ENCODE measurements at places on chromosomes 11 and 22. TPM values are rescaled to one million over a fixed set of nuclear protein-coding genes. Genes with fewer than 3 reads are reported as not detected.

DNA sequence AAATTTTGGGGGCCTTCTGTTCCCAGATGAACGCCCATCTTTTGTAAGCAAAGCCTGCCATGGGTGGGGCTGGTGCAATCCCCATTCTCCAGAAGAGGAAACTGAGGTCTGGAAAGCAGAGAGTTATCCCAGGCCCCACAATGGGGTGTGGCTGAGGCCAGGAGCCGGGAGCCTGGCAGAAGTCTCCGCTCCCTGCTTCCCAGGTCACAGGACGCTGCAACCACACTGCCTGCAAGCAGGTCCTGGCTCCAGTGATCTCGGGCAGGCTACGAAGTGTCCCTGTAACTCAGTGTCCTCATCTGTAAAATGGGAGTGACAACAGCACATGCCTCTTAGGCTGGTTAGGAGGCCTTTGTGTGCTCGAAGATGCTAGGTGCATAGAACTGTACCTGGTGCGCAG is 1.7 kb downstream of the PLCB3 start:
- no peak for DNase-seq

Gene TTC17
- polyA plus RNA-seq: 33.0 TPM

DNA sequence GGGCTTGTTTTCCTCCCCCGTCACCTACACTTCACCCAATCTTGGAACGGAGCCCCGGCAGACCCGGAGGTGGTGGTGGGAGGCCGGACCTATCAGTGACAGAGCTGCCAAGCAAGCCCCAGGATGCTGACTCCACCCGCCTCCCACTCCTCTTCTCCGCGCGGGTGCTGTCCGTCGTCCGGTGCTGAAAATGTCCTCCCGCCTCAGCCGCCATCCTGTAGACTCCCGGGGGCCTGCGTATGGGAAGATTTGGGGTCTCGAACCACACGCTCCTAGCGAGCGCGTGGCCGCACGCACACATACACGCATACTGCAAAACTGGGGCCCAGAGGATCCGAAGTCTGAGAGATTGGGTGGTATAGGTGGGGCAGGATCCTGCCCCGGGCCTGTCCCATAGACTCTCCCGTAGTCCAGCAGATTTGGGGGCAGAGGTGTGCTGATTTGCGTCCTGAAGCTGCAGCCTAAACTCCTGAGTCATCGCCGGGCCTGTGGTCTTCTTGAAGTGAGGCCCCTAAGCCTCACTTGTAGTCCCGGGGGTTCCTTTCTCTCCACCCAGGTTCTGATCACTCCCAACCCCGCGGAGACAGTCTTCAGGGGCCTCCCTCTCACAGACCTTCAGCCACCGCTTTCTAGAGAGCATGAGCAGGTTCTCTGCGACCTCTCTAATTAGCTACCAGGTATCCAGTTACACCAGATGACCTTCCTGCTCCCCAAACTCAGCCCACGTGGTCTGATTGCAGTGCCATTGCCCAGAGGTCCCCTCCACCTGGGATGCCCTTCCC is 796 bp upstream of the YIF1A start:
- peak; percentile 60 for DNase-seq

Gene IL18
- polyA plus RNA-seq: 114 TPM

- DNase-seq: no peak
Measured at GRCh38 chr22:22925805-22926369, 38.3 kb downstream of the IGLL5 start.

Gene HTR3A
- not detected for polyA plus RNA-seq

DNA sequence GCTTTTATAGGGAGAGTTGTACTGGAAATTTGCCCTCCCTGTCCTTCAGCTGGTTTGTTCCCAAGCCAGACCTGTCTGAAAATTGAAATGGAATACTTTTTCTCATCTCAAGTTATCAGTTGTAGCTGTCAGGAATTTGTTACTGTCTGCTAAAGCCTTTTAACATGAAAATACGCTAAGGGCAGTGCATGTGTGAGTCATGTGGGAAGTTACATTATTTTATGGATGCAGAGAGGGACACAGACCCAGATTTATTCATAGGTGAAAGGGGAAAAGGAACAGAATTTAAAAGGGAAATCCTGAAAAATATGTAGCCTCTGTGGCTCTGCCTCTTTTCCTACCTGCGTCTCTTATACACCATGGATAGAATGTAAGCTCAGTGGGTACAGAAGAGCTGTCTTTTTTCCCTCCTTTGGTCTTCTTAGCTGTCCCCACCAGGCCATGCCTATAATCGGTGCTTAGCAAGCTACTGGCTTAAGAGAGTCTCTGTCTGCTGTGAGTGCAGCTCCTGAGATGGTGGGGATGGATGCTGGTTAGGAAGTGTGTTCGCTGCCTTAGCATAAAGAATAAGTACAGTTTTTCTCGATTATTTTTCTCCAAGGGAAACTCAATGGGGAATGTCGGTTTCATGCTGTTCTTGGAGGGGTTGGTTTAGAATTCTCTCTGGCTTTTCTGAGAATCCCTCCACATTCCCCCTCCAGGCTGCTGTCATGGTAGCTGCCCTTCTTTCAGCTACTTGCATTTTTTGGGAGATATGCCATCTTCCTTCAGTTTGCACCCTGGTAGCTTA is 166.8 kb downstream of the TEAD1 start:
- no peak for DNase-seq

Gene DDI1
- polyA plus RNA-seq: not detected

DNA sequence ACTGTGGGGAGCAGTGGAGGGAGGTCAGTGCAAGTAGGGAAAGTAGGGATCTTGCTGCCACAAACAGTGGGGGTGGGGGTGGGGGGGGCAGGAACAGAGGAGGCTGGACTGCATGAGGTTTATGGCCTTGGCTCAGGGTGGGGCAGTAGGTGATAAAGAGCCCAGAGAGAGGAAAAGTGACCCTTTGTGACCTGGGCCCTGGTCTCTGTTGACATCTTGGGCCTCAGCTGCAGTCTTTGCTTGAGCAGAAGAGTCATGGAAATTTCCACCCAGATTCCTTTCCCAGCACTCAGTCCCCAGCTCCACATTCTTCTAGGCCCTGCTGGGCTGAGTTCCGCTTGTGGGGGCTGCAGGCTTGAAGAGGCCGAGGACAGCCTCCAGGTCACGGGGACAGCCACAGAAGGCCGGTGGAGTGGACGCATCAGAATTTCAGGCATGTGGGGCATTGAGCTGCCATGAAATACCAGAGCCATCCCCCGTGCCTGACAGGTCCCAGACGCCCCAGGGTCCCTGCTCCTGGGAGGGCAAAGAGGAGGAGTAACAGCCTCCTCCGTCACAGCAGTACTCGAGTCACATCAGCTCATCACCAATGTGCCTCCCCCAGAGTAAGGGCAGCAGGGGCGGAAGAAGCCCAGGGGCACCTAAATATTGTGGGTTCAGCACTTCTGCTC is 9.7 kb upstream of the MALAT1 start:
- DNase-seq: no peak

Gene KMT2A
- polyA plus RNA-seq: 7.1 TPM

GRCh38 chr22:33925194-33925593 is 4.9 kb upstream of the LARGE1 start:
- no peak for DNase-seq

DNA sequence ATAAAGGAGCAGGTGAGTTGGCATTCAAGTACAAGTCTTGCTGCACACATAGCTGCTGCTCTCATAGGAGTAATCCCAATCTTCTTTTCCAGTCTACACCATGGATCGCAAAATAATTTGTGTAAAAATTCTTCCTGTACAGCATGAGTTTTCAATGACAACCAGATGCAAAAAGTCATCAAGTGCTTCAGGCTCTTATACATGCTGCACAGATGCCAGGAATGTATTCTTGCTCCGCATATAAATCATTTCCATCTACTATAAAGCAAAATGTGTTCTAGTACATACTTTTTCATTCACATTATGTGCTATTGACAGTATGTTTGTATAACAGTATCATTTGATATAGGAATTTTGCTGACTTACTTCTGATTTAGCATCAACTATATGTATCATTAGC is 35.4 kb downstream of the NXPE2 start:
- DNase-seq: no peak

- DNase-seq: no peak
Measured at GRCh38 chr11:69368119-69368880, 74.3 kb downstream of the MYEOV start.

DNA sequence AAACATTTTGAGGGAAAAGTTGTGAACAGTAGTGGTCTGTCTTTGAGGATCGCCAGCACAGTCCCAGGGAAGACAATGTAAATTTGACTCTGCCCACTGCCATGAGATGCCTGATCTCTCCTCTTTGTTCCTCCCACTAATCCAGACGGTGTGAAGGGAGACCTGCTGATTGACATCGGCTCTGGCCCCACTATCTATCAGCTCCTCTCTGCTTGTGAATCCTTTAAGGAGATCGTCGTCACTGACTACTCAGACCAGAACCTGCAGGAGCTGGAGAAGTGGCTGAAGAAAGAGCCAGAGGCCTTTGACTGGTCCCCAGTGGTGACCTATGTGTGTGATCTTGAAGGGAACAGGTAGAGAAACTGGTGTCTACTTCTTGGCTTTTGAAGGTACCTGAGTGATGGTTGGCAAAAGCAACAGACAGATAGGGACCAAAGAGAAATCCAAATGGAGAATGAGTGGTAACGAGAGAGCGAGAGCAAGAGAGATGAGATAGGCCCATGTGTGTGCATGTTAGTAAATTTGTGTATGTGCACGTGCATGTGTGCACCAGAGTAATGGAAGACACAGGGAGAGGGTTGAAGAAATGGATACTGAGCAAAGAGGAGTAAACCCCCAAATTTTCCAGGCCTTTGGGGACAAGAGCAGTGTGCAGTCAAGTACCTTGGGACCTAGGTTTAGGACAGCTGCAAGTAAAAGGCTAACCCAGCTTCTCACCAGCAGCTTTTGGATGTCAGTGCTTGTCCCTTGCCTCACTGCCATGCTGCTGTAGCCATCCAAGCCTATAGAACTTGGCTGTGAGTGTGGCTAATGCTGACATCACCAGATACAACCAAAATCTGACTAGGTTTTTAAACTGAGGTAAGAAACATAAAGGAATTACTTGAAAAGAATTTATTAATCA is 1.9 kb downstream of the NNMT start:
- DNase-seq: no peak

- no peak for DNase-seq
Measured at GRCh38 chr11:27991736-27992135, 116.2 kb downstream of the KIF18A start.

DNA sequence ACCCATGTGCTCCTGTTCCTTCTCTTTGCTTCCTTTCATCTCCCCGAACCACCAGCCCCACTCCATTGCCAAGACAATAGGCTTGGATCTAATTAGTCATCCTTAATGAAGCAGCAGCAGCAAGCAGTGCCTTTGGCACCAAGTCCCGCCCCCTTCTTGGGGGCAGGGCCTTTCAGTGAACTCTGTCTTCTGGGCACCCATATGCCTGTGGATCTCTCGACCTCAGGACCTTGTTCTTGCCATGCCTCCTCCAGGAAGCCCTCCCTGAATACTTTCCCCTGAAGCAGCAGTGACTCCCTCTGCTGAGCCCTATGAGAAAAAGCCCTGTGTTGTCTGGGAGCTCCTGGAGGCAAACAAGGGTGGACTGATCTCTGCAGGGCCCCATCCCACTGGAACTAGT is 32.1 kb downstream of the ARHGEF17 start:
- no peak for DNase-seq

Gene NCR3LG1
- polyA plus RNA-seq: 1.3 TPM

DNA sequence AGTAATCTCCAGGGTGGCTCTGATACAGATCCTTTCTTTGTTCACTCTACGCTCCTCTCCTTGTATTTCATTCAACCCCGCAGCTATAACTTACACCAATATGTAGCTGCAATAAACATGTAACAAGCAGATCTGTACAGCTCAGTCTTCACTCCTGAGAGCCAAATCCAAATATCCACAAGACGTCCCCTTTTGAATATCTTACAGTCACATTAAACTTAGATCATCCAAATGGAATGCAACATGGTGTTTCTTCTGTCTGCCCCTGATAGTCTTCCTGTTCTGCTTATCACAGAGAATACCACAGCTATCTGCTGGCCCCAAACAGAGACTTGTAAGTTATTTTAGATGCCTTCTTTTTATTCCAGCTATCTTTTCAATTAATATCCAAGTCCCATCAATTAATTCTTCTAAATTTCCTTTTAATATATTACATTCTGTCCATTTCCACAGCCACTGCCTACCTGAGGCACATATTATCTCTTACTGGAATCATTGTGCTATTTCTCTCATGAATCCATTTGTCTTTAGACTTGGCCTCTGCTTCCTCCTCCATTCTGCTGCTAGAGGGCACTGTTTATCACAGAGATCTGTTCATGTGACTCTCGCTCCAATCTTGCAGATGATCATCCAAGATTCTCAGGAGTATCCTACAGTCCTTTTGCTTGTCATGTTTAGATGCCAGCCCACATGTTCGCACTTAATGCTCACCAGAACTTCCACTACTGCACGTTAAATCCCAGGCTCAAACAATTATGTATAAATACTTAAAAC is 908.6 kb downstream of the NTM start:
- DNase-seq: no peak

DNA sequence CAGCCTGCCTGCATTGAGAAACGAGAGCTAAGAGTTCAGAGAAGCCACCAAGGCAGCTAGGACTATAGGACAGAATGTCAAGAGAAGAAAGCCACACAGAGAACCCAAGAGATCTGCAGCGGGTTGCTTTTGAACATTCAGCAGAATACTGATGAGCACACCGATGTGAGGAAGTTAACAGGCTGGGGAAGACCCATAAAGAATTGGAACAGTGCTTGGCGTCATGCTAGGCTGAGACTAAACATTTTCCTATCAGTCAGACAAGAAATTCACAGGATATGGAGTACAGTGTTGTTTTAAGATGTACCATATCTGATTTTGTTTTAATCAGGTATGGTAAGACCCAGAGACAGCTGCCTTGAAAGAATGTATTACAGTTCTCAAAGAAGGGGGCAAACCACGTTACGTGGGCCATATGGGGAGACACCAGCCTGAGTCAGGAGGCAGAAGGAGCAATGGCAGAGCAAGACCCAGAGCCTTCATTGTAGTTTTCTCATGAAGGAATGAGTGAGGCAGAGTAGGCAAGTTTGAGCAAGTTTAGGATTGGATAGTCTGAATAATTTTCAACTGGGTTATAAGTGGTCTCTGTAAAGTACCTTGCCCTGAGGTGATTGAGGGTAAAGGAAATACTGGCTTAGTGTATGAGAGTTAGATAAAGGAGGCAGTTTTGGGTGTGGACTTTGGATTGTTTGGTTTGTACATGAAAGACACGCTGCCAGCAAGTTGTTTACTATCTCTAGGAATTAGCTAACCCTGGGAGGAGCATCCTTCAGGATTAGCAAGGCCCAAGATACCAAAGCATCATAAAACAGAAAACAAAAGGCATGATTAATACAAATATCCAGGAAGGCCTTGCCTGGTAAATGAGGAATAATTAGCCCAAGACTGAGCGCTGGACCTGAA is 14.3 kb downstream of the LRRC75B start:
- peak; percentile 50 for DNase-seq

Gene LRRC32
- polyA plus RNA-seq: 0.25 TPM

- DNase-seq: peak; percentile 38
Measured at GRCh38 chr22:23591201-23591791, 11.2 kb upstream of the IGLL1 start.

GRCh38 chr11:72646024-72646423 is 28.2 kb downstream of the PDE2A start:
- DNase-seq: no peak

Gene ZBTB16
- not detected for polyA plus RNA-seq

GRCh38 chr11:86916330-86916729 is 38.9 kb downstream of the FZD4 start:
- DNase-seq: peak; percentile 60

Data from A549 (cell line).